ENCODE measurements at places on chromosomes 11 and 22.

DNA sequence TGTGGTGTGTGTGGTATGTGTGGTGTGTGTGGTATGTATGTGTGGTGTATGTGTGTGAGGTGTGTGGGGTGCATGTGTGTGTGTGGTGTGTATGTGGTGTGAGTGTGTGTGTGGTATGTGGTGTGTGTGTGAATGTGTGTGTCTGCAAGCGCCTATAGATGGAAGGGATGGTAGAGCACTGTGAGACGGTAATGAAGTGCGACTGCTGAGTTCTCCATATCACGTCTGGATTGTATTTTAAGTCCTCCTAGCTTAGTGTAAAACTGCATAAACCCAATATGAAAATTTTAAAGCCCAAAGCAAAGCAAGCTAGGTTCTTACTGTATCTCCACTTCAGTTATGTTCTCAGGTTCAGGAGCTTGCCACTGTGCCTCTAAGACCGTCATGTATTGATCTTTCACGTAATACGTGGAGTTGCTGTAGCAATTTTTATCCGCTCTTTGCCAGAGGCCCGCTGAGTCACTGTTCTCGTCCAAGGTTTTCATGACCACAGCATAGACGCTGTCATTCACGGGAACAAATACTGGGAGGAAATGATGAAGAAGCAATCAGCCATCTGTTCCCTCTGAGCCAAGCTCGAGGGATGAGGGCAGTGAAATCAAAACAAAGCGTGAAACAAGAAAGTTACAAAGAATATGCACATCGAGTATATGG is 5.5 kb downstream of the PLET1 start:
- no peak for DNase-seq

DNA sequence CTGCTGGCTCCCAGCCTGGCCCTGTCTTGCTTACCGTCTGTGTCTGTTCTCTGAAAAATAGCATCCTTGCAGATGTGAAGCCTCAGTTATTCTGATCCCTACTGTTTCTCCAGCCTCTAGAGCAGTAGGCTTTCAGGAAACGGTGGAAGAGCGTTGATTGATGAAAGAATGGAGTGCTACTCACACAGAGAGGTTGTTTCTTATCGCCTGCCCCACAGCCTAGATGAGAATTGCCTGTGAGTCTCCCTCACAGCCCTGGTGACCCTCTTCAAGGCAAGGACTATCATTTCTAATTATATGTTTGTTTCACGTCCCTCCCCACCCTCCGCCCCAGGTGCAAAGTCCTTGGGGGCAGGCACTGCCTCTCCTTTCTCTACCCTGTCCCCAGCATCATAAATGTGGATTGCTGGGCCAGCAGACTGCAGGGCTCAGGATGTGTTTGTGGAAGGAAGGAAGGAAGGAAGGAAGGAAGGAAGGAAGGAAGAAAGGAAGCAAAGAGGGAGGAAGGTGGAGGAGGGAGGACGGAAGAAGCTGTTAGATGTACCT is 575.3 kb upstream of the B3GAT1 start:
- DNase-seq: no peak

DNA sequence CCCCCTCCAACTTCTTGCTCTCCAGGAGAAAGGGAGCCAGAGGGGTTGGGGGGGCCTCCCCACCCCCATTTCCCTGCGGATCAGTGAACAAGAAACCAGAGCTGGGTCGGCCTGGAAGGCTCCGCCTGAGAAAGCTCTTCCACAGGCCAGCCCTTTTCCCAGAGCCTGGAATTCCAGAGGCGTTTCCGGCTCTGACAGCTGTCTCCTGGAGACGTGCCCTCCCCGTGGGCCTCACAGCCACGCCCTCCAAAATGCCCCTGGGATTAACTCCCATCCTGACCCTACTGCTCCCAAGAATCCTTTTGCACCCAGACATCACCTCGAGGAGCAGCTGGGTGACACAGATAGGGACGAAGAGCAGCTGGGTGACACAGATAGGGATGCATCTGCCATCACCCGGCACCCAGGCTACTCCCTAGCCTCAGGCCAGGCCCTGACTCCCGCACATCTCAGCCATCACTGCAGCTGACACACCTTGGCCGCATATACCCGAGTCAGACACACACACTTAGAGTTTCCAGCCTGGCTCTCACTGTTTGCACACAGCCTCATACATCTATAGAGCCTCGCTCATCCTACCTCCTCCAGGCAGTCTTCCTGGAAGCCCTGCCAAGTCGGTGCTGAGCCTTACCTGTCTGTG is 7.6 kb upstream of the CDC42EP1 start:
- no peak for DNase-seq

GRCh38 chr22:38735465-38736256 is 20.1 kb downstream of the SUN2 start:
- no peak for DNase-seq

DNA sequence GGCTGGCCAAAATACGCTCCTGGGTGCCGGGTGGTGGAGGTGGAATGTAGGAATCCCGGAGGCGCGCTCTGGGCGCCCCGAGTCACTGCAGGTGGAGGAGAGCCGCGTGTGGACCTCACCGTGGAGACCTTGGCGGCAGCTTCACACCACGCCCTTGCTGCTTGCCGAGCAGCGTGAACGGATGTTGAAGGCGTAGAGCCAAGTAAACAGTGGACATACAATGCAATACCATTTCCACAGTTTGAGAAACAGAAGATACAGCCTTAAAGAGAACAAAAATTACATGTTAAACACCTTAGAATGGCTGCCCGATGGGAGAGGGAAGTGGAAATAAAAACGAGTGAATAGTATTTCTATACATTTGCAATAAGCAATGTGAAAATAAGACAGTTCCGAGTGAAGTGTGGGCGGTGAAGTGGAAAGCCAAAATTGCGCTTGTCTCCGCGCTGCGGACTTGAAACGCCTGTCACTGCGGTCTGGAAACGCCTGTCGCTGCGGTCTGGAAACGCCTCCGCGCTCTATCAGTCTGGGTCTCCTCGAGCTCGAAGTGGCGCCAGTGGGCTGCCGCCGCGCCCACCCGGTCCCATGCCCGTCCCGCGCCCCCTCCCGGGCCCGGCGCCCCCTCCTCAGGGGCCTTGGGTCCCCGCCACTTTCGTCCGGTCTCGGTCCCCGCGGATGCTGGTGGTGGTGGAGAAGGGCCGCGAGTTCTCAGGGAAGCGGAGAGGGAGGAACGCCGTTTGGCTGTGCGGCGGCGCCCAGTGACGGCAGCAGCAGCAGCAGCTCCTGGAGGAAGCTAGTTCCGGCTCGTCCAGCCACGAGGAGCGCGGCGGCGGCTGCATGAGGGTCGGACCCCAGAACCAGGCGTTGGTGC is 1.6 kb downstream of the NCR3LG1 start:
- DNase-seq: peak; percentile 61

GRCh38 chr22:50117168-50117762 is 27.5 kb downstream of the MOV10L1 start:
- DNase-seq: no peak

- no peak for DNase-seq
Observed at GRCh38 chr11:130096823-130097222, 27.1 kb downstream of the APLP2 start.

DNA sequence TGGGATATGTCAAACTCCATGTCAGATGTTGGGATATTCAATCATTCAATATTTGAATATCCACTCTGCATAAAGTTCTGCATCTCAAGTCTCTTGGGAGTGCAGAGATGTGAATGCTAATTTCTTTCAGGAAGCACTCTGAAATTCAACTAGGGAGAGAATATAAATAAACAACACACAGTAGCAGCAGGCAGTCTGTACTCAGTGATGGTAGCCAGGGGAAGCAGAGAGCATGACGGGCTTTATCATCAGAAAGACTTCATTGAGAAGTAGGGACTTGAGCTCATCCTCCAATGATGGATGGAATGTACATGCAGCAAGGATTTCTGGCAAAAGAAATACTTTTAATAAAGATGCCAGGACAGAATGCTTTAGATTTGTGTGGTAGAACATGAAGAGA is 9.8 kb upstream of the TEAD1 start:
- DNase-seq: no peak

DNA sequence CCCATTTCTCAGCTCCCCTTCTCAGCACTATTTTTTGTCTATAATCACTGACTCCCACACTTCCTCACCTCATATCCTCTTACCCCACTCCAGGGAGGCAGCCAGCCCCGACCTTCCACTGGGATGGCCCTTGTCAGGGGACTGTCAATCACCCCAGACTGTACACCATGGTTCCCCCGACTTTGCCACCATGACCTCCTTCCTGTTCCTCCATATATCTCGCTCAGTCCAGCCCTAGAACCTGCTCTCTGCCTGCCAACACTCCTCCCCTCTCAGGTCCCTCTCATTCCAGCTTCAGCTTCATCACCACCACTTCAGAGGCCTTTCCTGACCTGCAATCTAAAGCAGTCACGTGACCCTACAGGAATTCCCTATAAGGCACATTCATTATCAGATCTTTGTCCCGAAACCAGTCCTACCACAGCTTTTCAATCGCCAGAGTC is 16.5 kb downstream of the PRPF19 start:
- no peak for DNase-seq

- no peak for DNase-seq
Observed at GRCh38 chr11:3090096-3090901, 33.1 kb upstream of the CARS1 start.

DNA sequence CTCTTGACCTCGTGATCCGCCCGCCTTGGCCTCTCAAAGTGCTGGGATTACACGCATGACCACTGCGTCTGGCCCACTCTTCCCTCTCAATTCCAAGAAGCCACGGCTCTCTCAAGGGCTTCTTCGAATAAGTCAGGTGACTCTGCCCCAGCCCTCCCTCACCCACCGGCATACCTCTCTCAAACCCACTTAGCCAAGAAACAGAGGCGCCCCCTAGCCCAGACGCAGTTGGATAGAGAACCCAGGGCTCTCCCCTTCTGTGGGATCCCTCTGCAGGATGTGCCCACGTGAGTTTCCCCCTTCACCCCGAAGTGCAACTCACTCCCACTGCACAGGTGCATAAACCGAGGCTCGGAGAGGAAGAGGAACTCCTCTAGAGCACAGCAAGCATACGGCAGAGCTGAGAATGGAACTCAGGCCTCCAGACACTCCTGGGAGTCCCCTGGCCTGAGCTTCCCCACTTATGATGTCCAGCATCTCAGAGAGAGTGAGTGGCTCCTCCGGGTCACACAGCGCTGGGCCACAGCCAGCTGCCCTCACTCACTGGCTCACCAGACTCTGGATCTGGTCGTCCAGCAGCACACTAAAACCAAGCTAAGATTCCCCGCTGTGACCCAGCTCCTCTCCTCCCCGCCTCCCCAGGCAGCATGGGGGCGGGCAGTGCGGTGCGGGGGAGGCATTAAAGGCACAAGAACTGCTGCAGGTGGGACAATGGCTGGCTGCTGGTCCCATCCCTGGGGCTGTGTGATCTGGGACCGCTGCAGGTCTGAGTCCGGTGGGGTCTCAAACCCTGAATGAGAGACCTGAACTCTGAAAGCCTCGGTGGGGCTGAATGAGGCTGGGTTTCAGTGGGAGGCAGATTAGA is 16.8 kb upstream of the RGL4 start:
- no peak for DNase-seq

GRCh38 chr22:31695423-31695822 is 33.4 kb upstream of the PISD start:
- DNase-seq: no peak

DNA sequence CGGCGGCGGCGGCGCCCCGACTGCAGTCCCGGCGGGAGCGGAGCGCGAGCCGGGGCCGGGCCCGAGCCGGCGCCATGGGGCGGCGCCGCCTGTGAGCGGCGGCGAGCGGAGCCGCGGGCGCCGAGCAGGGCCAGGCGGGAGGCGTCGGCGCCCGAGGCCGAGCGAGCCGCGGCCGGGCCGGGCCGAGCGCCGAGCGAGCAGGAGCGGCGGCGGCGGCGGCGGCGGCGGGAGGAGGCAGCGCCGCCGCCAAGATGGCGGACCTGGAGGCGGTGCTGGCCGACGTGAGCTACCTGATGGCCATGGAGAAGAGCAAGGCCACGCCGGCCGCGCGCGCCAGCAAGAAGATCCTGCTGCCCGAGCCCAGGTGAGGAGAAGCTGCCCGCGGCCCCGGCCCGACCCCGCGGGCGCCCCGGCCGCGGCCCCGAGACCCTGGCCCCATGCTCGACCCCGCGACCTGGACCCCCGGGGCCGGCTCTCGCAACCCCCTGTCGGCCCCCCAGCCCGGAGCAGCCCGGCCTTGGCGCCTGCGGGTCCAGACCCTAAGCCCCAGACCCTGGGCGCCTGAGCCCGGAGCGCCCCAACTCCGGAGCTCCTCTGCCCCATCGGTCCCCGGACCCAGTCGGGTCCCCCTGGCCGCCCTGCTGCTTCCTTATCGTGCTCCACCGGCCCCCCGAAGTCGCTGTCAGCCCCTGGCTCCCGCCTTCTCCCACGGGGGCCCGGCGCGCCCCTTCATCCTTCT is at the start of gene GRK2:
Gene GRK2 (plus strand): TSS at position 25 of the 739 bp plus-strand sequence. CDS start 227 bp downstream, at position 252.
- no peak for DNase-seq

- no peak for DNase-seq
Observed at GRCh38 chr11:45113807-45114206, 32.6 kb upstream of the PRDM11 start.

GRCh38 chr11:13776134-13776815 is 107.8 kb downstream of the FAR1 start:
- no peak for DNase-seq

GRCh38 chr11:12249590-12250260 is 127.6 kb upstream of the PARVA start:
- DNase-seq: peak; percentile 81

DNA sequence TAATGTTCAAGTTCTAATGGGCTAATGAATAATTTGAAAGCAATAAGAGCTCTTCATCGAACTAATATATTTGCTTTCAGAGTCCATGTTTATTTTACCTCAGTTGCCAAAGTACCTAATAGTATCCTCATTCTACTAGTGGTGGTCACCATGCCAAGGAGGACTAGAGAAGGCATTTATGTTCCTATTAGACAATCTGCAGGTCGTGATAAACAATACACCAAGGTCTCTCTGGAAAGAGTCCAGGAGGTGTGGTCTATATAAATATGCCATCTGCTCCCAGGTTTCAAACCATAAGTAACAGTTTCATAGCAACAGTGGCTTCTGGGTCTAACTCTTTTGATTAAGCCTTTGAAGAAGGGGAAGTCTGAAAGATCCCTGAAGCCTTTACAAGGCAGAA is 42.9 kb downstream of the ARFGAP3 start:
- DNase-seq: no peak

GRCh38 chr11:88383447-88383846 is 45.9 kb upstream of the CTSC start:
- no peak for DNase-seq

- no peak for DNase-seq
Observed at GRCh38 chr11:6472934-6473333, 807 bp downstream of the TRIM3 start.
